ENCODE measurements at places on chromosomes 12 and 14. TPM values are rescaled to one million over a fixed set of nuclear protein-coding genes. Genes with fewer than 3 reads are reported as not detected.

DNA sequence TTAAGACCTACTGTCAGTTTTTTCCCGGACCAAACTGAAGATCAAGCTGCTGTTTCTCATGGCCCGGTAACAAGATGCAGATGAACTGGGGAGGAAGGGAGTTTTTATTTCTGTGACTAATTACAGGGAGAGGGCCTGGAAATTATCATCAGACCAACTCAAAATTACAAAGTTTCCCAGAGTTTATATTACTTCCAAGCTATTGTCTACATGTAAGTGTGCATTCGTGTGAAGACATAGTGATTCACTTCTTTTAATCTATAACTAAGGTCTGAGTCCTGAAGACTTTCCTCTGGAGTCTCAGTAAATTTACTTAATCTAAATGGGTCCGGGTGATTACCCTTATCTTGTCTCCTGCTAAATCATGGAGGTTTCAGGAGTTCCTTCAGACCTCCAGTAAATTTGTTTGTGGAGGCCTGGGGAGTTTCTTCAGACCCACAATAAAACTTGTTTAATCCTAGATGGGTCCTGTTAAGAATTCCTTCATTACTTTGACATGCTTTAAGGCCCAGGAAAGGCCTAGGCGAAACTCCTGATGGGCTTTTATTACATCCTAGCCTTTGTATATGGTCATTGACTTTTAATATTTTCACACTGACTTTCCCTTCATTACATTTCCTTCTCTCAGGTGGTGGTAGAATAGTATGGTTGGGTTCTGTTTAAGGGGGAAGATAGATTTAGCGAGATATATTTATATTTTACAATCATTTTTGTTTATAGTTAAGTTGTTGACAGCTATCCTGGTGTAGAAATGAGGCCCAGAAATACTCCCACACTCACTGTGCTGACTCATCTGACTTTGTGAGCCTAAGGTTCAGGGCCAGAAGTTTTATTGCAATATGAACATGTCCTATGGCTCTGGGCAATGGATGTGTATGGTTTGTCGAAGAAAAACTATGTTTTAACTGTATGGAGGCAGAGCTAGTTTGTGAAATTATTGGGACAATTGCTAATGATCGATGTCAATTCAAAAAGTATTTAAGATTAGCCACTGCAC is 627.0 kb upstream of the FBXO33 start:
- no peaks in the 10 kb centered on the region for H3K4me1 ChIP-seq
- DNase-seq, result no peak
- H3K36me3 ChIP-seq, result no peaks in the 10 kb centered on the region

DNA sequence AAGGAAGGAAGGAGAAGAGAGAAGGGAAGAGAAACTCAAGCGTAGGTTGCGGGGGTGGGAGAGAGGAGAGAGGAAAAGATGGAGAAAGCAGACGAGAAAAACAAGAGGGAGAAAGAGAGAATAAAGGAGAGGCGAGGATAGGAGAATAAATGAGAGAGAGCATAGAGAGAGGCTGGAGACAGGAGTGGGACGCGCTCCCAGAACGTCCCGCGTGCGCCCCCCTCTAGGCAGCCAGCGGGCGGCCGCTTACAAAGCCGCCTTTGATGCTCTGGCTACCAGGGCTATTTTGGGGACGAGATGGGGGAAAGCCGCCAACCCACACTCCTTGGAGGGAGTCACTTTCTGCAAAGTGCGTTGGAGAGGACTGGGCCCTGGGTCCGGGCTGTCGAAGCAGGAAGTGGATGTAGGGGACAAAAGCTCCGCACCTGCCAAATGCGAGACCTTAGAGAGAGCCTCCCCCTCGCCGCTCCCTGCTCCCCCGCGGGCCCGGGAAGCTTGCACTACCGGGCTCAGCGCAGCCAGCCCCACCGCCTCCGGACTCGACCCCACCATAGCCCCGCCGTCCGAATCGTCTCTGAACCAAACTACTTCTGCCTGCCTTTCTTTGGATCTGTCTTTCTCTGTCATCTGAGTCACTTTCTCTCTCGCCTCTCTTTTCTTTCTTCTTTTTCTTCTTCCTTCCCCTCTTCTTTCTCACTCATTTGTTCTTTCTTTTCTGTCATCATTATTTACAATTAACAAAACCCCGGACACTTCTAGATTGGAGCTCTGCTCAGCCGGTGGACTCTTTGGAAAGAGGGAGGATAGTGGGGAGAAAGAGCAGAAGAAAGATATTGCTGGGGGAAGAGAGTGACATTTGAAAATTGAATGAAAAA is 8.0 kb downstream of the ASCL1 start:
- H3K4me3 ChIP-seq, result no peak overlapping the region
- H3K4me1 ChIP-seq, result no peaks in the 10 kb centered on the region
- H3K36me3 ChIP-seq, result no peaks in the 10 kb centered on the region

DNA sequence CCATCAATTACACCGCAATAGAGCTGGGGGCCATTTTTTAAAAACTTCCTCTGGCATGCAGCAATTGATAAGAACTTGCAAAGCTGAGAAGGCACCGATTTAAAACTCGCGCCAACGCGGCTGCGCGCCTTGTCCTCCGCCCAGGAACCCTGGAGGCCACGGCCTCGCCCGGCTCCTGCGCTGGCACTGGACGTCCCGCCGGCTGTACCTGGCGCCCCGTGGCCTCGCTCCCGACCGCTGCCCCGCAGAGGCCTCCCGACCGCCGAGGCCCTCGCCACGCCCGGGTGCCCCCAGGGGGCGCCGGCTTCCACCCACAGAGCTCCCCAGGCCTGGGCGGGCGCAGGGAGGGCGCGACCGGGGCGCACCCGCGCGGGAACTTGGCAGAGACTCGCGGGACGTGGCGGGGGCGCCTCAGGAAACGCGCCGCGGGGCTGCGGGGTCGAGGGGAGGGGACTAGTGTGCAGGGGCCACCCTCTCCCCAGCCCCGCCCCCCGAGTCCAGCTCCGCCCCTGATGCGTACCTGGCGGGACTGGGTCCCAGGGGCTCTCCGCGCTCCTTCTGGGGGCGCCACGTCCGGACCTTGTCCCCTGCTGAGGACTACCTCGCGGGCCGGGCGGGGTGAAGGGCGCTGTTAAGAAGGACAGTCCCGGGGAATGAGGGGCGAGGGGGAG is 65.7 kb downstream of the TNFAIP2 start:
- peaks cover 6% of the 10 kb centered on the region for H3K4me1 ChIP-seq
- peak overlapping the region; percentile 60 for H3K4me3 ChIP-seq
- no peaks in the 10 kb centered on the region for H3K36me3 ChIP-seq
- peaks cover 8% of the 10 kb centered on the region for H3K27me3 ChIP-seq
- DNase-seq, result no peak

DNA sequence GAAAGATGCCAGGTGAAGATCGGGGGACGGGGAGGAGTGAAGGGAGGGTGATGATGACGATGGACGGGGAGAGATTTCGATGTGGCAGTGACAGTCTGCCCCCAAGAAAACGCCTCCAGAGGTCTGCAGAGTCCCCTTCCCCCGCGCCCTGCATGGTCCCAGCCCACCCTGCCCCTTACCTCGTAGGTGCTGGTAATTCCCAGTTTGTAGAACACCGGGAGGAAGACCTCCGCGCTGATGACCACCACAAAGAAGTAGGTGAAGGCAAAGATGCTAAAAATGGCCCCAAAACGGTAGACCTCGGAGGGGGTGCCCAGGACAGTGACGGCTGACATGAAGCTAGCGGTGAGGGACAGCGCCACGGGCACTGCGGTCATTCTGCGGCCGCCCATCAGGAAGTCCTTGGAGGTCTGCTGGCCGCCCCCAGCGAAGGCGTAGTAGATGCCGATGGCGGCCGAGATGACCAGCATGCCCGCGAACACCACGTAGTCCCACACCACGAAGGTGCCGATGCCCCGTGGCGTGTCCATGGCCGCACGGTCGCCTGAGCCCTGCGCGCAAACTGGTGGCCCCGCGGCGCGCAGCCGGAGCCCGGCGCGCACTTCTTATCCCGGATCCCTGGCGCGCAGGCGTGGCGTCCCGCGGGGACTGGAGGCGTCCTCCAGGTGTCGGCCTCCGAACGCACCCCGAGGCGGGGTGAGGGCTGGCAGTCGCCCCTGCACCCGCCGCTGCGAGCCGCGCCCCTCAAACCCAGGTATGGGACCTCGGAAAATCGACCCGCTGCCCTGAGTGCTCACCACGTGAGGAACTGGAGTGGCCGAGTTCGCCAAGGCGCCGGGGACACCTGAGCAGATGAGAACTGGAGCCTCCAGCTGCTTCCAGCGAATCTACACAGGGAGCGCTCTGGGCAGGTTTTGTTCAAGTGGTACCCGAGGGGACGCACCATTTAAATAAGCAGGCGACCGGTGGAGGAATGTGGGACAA is at the start of gene SLC5A8:
TSS of gene SLC5A8 (minus strand) at position 920 of the 984 bp plus-strand sequence. CDS start at position 530, 390 bp downstream.
- no peak within 1 kb of the TSS for H3K27ac ChIP-seq
- H3K4me1 ChIP-seq, result no peaks in the 10 kb centered on the region
- DNase-seq, result no peak
- H3K4me3 ChIP-seq, result peak within 1 kb of the TSS; percentile 11
- no peaks in the 10 kb centered on the region for H3K27me3 ChIP-seq
- no peaks in the 10 kb centered on the region for H3K36me3 ChIP-seq

DNA sequence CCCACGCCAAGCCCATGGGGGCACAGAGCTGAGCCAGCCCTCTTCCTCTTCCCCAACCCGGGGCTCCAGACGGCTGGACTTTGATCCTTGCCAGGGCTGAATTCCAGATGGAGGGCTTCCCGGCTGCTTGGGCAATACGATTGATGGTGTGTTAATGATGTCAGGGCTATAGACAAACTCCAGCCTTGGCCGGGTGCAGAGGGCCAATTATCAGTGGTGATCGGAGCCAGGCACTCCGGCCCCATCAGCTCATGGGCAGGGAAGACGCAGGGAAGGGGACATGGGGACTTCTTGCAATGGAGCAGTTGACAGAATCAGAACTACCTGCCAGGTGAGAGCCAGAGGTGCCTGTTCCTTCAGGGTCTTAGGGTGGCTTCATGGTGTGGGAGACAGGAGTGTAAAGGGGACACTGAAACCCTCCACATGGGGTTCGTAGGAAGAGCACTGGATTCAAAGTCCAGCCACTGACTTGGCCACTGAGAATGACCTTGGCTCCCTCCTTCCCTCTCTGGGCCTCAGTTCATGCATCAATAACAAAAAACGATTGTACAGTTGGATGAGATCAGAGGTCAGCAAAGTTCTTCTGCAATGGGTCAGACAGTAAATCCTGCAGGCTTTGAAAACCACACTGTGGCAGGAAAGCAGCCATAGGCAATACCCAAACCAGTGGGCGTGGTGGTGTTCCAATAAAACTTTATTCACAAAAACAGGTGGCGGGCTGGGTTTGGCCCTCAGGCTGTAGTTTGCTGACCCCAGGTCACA is 333.7 kb downstream of the MED13L start:
- no peak overlapping the region for H3K27ac ChIP-seq
- H3K4me1 ChIP-seq, result no peaks in the 10 kb centered on the region
- H3K27me3 ChIP-seq, result no peaks in the 10 kb centered on the region
- DNase-seq, result no peak
- no peaks in the 10 kb centered on the region for H3K36me3 ChIP-seq

DNA sequence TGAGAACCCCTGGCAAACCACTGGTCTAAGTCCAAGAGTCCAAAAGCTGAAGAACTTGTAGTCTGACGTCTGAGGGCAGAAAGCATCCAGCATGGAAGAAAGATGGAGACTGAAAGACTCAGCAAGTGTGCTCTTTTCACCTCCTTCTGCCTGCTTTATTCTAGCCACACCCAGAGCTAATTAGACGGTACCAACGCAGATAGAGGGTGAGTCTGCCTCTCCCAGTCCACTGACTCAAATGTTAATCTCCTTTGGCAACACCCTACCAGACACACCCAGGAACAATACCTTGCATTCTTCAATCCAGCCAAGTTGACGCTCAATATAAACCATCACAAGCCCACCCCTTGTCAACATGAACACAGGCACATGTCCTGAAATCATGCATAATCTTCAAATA is 155.1 kb downstream of the CCDC59 start:
- H3K4me1 ChIP-seq, result no peaks in the 10 kb centered on the region
- H3K27me3 ChIP-seq, result no peaks in the 10 kb centered on the region
- H3K27ac ChIP-seq, result no peak overlapping the region
- no peak for DNase-seq
- H3K4me3 ChIP-seq, result no peak overlapping the region
- no peaks in the 10 kb centered on the region for H3K36me3 ChIP-seq

DNA sequence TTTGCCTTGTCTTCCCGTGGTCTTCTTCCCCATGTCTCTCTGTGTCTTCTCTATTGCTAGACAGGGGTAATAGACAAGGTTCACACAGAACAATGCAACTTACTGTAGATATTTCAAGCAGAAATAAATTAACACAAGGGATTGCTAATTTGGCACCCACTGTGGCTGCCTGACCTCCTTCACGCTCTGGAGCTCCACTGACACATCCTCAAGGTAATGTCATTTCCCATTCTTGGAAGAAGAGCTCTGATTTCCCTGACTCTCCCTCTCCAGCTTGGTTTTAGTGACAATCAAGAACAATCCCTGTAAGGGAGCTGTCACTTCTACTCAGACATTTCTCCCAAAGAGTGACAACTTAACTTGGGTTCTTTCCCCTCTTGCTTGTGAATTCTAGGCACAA is 105.4 kb upstream of the NAP1L1 start:
- H3K36me3 ChIP-seq, result no peaks in the 10 kb centered on the region
- no peak overlapping the region for H3K4me3 ChIP-seq
- DNase-seq, result no peak
- no peaks in the 10 kb centered on the region for H3K27me3 ChIP-seq

- no peaks in the 10 kb centered on the region for H3K4me1 ChIP-seq
- H3K27me3 ChIP-seq, result no peaks in the 10 kb centered on the region
- no peak overlapping the region for H3K4me3 ChIP-seq
- DNase-seq, result no peak
These were observed 70.7 kb upstream of the NAP1L1 start for GRCh38 chr12:76155157-76155670.

DNA sequence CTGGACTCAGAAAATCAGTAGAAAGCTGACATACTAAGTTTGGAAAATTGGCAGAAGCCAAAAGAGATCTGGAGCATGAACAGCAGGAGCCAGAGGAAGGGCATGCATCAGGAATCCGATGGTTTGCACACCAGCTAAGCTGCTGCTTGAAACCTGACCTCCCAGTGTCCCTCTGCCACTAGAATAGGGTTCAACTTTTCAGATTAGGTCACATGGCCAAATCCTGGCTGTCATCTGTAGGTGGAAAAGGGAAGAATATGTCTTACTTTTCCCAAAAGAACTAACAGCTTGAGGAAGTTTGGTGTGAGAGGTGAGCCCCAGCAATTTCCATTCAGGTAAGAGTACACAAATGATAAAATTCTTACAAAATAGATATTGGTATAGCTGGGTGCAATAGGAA is 732.6 kb downstream of the RERGL start:
- H3K36me3 ChIP-seq, result no peaks in the 10 kb centered on the region
- no peak overlapping the region for H3K4me3 ChIP-seq
- no peaks in the 10 kb centered on the region for H3K4me1 ChIP-seq
- no peak for DNase-seq

DNA sequence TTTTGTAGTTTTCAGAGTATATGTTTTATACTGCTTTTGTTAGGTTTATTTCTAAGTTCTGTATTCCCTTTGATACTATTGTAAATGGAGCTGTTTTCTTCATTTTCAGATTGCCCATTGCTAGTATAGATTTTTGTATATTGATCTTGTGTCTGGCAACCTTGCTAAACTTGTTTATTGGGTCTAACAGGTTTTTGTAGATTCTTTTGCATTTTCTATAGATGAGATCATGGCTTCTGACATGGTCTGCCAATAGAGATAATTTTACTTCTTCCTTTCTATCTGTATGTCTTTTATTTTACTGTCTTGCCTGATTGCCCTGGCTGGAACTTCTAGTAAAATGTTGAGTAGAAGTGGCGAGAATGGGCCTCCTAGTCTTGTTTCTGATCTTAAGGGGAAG is 40.3 kb downstream of the ANKRD9 start:
- no peaks in the 10 kb centered on the region for H3K27me3 ChIP-seq
- no peaks in the 10 kb centered on the region for H3K4me1 ChIP-seq
- no peak for DNase-seq
- no peak overlapping the region for H3K4me3 ChIP-seq
- H3K36me3 ChIP-seq, result peaks cover 7% of the 10 kb centered on the region

ABCD2 gene
- 1.1 TPM for total RNA-seq

RFLNA gene
- total RNA-seq, result 6.5 TPM

OTOGL gene
- 0.81 TPM for total RNA-seq

TEX52 gene
- total RNA-seq, result not detected
